IMR-90 (cell line): ENCODE measurements at places on chromosomes 6 and 20. TPM values are rescaled to one million over a fixed set of nuclear protein-coding genes. Genes with fewer than 3 reads are reported as not detected.

Gene OLIG3
- total RNA-seq = not detected in 2 replicates

Gene TAF4
- 1.4 and 1.7 TPM in 2 replicates for total RNA-seq

Gene GRM1
- not detected in 2 replicates for total RNA-seq

Gene ANKEF1
- total RNA-seq = 0.54 and 0.56 TPM in 2 replicates
